Lower lobe of right lung (tissue), 2 donors: ENCODE measurements at places on chromosomes 1 and 21.
A peak's percentile ranks its signal among the peaks of the same experiment; 100 is the strongest.

DNA sequence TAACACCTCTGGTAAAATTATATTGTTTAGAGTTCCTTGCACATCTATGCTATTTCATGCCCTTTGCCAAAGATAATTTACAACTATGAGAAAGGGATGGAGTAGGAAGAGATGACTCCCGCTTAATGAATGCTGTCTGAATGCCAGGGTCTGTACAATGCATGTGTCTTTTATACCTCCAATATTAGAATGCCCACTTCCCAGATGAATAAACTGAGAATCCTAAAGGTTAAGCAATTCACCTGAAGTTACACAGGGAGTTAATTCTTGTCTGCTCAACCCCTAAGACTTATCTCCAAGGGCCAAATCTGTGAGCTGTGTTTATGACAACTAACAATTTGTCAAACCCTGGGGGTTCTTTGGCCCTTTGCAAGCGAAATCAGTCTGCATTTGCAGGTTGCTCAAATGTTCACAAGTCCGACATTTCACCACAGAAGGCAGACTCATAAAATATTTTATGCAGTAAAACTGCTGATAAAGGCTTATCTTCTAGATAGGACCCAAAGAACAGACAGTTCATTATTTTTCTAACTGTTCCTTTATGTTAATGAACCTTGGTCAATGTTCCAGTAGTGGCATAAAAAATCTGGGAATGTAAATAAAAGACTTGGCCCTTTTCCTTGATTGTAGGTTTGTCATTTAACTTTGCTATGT lies 50.2 kb upstream of the ATP1A1 start:
- no peak for DNase-seq

DNA sequence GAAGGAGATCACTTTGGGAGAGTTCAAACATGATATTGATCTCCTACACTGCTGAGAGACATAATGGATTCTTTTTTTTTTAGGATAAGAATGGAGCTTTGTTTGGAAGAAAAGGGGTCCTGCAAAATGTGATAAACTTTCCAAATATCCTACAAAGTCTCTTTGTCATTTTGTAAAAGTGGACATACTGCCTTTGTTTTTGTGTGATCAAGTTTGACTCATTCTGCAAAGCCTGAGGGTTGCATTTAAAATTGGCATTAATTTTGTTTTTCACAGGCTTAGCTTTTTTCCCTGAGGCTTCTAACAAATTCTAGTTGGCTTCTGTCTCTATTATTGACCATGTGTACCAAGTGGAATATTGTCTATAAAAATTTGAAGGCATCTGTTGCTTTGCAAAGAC lies 113.2 kb downstream of the AK5 start:
- DNase-seq, result no peak

GRCh38 chr1:228280961-228281591 lies 73.2 kb downstream of the OBSCN start:
- DNase-seq, result peak; percentile 42

DNA sequence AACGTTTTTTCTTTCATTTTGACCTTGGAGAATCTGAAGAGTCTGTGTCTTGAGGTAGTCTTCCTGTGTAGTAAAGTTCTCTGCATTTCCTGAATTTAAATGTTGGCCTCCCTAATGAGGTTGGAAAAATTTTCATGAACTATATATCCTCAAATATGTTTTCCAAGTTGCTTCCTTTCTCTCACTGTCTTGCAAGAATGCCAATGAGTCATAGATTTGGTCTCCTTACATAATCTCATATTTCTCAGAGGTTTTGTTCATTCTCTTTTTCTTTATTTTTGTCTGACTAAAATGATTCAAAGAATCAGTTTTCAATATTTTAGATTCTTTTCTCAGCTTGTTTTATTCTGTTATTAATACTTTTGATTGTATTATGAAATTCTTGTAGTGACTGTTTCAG lies 87.6 kb downstream of the DRAM2 start:
- DNase-seq, result no peak

- DNase-seq, result no peak
Measured at GRCh38 chr1:114522264-114522575, 11.2 kb upstream of the TRIM33 start.

- no peak for DNase-seq
Measured at GRCh38 chr1:15762546-15762945, 4.0 kb downstream of the FBLIM1 start.

DNA sequence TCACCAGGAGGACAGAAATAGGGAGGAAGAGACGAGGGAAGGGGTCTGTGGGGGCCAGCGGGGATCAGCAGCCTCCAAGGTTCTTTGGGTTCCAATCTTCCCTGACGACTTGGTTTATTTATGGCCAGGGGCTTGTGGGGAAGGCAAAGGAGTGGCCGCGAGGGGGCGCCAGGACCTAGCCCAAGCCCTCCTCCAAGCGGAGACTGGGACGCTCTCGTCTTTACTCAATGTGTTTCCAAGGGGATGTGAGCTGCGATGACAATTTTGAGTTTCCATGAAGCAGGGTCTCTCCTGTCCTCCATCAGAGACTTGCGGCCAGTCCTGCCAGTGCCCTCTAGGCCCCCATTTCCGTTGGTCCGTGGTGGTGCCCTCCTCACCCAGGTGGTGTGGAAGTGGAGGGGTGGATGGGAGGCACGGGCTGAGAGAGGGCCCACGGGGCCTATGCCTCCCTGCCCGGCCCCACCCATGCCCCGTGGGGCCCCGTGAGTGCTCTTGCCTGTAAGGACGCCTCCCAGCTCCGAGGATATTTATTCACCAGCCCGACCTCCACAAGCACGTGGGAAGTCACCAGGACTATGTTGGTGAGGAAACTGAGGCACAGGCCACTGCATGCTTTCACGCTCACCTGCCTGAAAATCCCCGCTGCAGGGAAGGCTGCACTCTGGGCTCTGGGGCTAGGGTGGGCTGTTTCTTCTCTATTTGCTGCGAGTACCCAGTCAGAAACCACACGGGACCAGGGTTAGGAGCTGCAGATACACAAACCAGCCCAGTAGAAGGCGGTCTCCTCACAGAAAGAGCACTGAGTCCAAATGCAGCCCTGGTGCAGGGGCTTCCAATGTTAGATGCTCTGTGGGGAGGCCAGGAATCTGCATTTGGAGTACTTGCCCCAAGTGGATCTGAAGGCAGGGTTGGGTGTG lies 26.5 kb downstream of the DMRTB1 start:
- DNase-seq, result peak; percentile 84

DNA sequence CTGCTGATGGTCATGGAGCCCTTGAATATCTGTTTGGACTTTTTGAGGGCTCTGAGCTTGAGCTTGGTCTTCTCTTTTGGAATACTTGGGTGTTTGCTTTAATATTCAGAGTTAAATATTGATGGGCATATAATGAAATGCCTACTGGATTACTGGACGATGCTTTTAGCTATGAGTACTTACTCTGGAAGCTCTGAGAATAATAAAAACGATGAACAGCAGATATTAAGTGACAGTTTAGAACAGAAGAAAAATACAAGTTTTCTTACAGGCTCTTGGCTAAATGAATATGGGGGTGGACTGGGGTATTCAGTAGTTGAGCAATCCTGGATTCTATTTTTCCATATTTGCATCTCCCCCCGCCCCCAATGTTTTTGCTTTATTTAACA lies 20.7 kb downstream of the GALNT2 start:
- DNase-seq, result no peak

DNA sequence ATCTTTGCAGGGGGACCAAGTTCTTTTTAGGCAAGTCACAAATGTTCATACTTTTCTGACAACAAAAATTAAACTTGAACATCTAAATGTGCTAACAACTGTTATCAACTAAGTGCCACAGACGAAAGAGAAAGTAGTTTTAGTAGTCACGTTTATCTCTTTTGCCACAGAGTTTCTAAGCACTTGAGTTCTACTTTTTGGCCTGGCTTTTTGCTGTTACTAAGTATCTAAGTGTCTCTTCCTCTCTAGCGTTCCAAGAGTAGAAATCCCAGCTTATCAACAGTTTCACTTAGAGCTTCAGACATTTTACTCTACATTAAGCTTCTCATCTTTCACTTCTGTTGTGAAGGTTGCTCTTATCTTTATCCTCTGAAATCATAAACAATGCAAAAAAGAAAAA lies 34.2 kb downstream of the GATAD2B start:
- no peak for DNase-seq

- DNase-seq, result no peak
Measured at GRCh38 chr1:185213091-185213490, 56.1 kb downstream of the SWT1 start.
